ENCODE measurements at places on chromosomes 5 and 9.

DNA sequence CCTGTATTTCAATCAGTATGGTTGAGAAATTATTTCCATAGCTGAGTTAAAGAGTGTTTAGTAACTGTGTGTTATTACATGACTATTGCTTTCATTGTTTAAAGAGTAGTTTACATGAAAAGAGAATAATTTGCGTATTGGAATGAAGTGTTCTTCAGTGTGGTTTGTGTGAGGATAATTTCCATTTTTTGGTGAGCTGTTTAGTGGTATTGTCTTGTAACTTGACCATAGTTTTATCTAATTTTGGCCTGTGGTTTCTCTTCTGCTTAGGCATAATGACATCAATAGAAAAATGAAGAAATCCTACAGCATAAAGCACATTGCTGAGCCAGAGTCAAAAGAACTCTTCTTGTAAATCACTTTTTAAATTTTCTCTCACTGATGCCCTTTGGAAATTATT, 151.2 kb downstream of the SNCAIP start:
- no peak for DNase-seq

GRCh38 chr5:16477541-16477940, 11.9 kb upstream of the ZNF622 start:
- no peak for DNase-seq

DNA sequence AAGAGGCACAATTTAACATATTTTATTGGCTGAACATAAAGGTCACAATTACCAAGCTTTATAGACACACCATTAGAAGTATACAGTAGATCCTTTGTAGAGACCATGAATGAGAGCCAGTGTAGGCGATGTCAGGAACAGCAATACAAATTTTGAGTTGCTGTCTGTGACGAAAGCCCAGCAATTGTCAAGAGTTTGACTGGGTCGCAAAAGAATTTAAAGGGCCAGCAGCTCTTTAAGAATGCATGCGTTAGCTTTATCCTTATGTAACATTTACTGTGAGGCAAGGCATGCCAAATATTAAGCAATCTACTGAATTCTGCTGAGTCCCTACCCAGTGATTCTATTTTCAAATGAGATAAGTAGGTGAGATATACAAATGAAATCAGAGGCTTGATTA, 236.9 kb downstream of the ARRDC3 start:
- no peak for DNase-seq

- no peak for DNase-seq
Measured at GRCh38 chr9:128918921-128919320, 1.9 kb upstream of the PHYHD1 start.

DNA sequence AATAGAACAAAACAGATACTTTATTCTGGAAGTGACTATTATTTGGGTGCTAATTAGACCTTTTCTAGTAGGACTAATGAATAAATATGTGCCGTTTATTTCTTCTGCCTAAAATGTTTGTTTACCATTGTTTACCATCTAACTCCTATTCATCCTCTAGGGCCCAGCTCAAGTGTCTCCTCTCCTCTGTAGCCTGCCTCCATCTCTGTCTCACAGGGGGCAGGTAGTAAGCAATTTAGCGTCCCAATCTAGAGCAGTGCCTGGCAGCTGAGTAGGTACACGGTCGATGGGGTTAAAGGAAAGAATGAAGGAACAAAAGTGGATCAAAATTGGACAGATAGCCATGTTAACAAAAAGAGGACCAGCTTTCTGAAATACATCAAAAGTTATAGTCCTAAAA, 230.9 kb downstream of the SLF1 start:
- no peak for DNase-seq

- DNase-seq = no peak
Measured at GRCh38 chr9:126839301-126839700, 21.1 kb upstream of the ZBTB34 start.

DNA sequence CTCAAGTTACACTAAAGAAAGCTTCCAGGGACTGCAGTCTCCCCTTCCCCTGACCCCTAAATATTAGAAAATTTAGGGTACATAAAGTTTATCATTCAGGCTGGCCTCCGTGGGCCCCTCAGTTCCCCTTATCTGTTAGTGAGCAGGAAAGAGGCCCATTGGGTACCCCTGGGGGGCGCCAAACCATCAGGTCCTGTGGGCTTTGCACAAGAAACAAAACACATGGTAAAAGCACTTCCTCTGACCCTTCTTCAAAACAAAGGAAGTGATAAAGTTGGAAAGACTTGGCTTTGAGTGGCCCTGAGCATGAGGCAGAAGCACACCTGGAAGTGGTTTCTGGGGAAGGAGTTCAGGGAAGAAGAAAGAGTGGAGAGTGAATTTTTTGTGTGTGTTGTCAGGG, 213.0 kb downstream of the SMARCA2 start:
- DNase-seq = no peak

- no peak for DNase-seq
Measured at GRCh38 chr9:83130541-83130940, 67.6 kb upstream of the RASEF start.

- no peak for DNase-seq
Measured at GRCh38 chr9:114588210-114588609, 641 bp downstream of the ATP6V1G1 start.
